NCI-H1930 (cell line): ENCODE measurements at places on chromosomes 4 and X.

GRCh38 chr4:36043901-36044300, 200.4 kb downstream of the ARAP2 start:
- no peak for DNase-seq

GRCh38 chr4:142882159-142882558, 36.1 kb upstream of the INPP4B start:
- DNase-seq: no peak

- DNase-seq: no peak
These were observed 7.7 kb downstream of the GPR50 start for GRCh38 chrX:151183912-151184565.

DNA sequence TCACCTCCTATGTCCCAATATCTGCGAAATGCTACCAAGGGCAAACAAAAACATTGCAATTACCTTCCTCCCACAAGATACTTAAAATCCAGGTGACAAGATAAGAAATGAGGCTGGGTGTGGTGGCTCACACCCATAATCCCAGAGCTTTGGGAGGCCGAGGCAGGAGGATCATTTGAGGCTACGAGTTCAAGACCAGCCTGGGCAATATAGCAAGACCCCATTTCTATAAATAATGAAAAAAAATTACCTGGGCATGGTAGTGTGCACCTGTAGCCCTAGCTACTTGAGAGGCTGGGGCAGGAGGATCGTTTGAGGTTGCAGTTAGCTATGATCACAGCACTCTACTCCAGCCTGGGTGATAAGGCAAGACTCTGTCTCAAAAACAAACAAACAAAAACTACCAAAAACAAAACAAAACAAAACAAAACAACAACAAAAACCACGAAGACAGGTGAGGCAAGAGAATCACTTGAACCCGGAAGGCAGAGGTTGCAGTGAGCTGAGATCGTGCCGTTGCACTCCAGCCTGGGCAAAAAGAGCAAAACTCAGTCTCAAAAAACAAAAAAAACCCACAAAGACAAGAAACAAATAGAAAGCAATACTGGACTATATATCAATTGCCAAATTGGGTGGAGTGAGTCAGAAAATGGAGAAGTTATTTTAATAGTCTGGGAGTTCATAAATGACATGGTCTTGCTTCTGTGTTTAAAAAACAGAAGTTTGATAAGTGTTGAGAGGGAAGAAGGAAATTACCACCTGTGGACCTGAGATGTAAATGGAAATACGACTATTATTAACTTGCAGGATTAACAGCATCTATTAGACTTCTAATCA, 176.5 kb downstream of the FBXW7 start:
- DNase-seq: no peak

DNA sequence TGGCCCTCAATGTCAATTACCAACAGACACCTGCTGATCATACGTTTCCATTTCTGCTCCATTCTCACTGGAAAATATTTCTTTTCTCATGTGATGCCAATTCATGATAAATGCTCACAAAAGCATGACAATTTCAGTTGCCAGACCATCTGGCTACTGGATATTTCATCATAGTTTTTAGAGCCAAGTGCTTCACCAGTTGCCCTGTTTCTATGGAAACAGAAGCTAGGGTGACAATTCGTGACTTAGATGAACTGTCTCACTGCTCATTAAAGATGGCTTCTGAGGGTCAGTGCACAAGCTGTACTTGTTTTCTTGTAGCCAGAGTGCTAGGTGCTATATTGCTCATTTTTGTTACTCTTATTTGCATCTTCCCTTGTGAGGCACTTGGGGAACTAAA, 184.9 kb downstream of the COMMD8 start:
- no peak for DNase-seq

GRCh38 chr4:184657144-184657543, 7.6 kb downstream of the PRIMPOL start:
- DNase-seq: no peak

DNA sequence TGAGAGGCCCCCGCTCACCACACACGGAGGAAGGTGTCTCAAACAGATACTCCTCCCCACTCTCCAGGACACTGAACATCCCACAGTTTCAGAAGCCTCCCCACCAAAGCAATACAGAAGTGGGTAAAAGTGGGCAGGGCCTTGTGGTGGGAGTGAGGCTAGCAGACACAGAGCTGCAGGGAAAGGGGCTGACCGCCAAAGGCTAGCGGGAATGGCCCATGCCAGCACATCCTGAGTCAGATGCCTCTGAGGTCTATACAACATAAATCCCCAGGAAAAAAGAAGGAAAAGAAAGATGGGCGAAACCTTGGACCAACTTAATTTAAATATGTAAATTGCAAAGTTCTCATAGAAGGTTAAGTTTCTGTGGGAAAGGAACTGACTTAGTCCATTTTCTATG, 21.9 kb upstream of the ARHGAP10 start:
- DNase-seq: no peak

GRCh38 chr4:141410839-141411238, 190.1 kb downstream of the ZNF330 start:
- DNase-seq: no peak

DNA sequence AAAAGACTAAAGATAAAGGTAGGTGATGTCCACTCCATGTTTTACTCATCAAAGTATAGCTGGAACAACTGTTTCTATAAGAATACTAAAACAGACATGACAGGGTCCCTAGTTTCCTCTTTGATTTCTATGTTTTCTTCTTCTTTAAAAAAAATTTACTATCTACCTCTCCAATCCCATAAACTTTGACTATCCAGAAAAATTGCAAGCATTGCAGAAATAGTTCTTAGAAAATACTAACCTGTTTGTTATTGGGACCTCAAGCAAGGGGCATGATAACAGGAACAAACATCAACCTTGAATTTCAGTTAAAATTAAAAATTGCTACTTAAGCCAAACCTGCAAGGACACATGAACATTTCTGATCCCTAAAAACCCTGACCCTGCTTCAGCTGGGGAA, 1226.5 kb downstream of the C4orf33 start:
- no peak for DNase-seq

- no peak for DNase-seq
These were observed 123.4 kb downstream of the MANBA start for GRCh38 chr4:102637391-102637790.

DNA sequence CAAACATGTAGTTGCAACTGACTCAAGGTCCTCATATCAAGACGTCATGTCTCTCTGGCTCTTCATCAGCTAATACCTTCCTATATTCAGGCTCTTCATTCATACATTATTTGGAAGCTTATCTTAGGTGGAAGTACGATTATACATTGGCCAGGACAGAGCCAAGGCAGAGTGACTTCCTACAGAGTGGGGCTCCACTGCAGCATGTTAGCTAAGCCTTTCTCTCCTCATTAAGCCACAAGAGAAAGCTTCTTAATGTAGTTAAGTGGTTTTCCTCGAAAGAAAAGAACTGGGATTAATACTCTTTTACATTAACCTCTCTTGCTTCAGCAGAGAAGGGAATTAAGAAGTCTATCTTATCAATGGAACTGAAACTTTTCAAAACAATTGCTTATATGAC, 15.0 kb downstream of the C4orf33 start:
- no peak for DNase-seq

GRCh38 chr4:102500352-102500695, 835 bp upstream of the NFKB1 start:
- DNase-seq: no peak

DNA sequence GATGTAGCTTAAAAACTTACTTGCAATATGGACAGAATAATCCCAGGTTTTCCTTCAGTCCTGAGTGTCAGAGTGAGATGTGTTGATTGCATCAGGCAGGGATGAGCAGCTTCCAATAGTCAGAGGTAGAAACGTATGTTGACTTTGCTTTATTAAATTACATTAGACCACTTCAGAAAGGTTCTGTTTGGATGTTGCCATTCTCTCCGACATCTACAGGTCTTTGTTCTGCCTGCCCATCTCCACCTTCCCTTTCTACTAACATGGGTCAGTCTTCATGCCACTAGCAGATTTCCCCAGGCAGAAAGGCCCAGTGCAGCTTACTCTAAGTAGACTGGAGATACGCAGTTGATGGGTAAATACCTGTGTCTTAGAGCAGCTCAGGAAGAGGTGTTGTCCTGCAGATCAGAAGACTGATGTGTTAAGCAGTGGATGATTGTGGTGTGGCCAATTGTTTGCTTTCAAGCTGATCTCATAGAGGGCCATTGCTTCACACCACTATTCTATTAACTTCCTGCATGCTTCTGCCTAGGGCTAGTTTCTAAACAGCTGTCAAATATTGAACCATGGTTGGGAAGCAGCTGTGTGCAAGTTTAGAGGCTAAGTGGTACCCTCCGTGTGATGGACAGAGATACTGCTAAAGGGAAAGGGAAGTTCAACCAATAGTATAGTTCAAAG, 1.8 kb downstream of the FRMPD4 start:
- DNase-seq: no peak

DNA sequence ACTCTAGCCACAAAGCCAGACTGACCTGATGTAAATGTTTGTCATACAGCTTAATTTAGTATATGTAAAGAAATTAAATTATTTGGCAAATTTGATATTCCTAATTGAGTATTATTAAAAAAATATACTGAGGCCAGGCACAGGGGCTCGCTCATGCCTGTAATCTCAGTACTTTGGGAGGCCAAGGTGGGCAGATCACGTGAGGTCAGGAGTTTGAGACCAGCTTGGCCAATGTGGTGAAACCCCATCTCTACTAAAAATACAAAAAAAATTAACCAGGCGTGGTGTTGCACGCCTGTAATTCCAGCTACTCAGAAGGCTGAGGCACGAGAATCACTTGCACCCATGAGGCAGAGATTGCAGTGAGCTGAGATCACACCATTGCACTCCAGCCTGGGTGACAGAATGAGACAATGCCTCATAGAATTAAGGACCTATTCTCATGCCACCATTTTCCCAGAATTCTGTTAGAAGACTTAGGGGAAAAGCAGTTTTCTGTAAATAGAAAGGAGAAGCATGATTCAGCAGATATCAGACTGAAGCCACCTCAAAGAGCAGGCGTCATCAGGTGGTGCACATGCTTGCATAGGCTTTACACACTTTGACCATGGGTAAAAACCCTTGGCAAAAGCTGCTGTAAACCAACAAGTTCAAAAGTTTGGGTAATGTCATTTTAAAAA, 6.1 kb downstream of the UBQLN2 start:
- no peak for DNase-seq

GRCh38 chrX:39841604-39842003, 256.2 kb downstream of the BCOR start:
- no peak for DNase-seq

DNA sequence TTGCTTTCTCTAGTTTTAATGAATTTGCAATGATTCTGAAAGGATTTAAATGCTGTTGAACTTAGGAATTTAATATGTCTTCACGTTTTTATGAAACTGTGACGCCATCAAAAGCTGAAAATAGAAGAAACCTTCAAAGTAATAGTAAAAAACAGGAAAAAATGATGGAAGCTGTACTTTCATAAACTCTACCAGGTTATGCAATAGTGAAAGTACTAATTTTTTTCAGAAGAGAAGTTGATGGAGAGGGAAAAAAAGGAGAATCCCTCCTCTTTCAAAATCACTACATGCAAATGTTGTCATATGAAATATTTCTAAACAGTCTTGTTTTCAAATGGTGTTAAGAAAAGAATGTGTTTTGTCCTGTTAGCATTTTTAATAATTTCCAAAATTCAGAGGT, 73.6 kb downstream of the ZNF330 start:
- no peak for DNase-seq

DNA sequence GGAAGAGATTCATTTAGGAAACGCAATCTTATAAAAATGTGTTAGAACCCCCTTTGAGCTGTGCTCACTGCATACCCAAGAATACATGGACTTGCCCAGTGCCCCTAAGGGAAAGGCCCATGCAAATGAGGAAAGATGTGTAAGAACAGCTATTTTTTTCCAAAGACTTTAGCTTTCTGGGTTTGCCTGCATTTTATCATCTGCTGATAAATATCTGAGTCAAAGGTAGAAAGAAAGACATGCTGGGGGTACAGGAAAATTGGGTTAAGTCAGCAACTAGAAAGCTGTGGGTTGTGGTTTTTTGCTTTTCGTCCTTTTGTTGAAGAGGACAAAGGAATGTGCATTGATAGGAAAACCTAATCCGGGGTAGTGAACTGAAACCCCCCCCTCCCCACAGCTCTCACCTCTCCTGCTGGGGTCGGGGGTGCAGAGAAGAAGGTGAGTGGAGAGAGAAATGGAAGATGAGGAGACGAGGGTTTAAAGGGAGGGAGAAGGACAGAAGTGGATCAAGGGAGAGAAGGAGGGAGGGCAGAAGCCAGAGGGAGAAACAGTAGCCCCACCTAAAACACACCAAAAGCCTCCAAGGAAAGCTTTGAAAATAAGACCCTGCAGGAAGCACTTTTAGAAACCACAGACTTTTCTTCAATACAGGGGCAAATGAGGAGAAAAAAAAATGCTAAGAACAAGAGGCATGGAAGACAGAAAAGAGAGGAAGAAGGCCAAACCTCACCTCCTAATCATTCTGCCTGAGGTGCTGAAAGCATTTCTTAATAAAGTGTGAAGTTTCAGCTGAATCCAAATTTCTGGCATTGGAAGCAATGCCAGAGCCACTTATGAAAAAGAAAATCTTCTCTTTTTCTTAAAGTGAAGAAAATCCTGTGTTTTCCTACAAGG, 49.3 kb downstream of the KDR start:
- no peak for DNase-seq

- no peak for DNase-seq
These were observed 3.1 kb downstream of the ZGRF1 start for GRCh38 chr4:112633477-112634235.
